ENCODE measurements at places on chromosomes 3 and 15.

- DNase-seq = no peak
These were observed 342.1 kb upstream of the GRM7 start for GRCh38 chr3:6518709-6519345.

DNA sequence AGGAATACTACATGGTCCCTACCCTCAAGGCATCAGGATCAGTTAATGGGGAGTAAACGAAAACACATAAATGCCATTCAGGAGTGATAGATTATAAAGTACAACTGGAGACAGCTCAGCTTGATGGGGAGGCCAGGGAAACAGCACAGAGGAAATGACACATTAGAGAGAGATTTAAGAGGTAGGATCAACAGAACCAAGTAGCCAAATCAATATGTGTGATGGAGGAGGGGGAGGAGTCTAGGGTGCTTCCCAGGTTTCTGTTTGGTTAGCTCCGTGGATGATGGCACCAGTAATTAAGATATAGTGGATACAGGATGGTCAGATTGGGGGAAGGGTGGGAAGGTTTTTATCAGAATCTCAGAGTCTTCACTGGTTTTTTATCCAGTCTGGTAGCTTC is 229.5 kb upstream of the ROPN1 start:
- no peak for DNase-seq

GRCh38 chr15:70379938-70380883 is 282.5 kb upstream of the TLE3 start:
- DNase-seq = no peak

DNA sequence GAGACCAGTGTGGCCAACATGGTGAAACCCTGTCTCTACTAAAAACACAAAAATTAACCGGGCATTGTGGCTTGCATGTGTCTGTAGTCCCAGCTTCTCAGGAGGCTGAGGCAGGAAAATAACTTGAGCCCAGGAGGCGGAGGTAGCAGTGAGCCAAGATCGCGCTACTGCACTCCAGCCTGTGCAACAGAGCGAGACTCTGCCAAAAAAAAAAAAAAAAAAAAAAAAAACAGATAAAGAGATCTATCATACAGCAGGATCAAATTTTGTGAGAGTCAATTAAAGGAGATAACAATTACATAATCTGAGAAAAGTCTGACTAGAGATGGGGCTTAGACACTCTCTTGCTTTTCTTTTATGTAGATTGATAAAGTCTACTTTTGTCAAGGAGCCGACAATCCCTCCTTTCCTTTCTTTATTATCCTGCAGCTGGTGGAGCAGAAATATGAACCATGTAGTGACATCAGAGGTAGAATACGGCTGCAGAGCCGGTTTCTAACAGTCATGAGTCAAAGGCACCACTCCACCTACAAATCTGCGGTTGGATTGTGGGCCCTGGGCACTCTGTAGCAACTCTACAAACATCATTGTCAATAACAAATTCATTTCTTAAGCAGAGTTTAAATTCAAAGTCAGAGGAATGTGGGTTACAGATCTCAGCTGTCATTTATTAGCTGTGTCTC is 9.0 kb downstream of the C2CD4A start:
- peak; percentile 68 for DNase-seq
